ENCODE measurements at places on chromosomes 6 and 20. TPM values are rescaled to one million over a fixed set of nuclear protein-coding genes. Genes with fewer than 3 reads are reported as not detected.
A peak's percentile ranks its signal among the peaks of the same experiment; 100 is the strongest.

- no peaks in the 10 kb centered on the region for H3K36me3 ChIP-seq
- no peaks in the 10 kb centered on the region for H3K4me1 ChIP-seq
- no peak overlapping the region for H3K27ac ChIP-seq
- no peaks in the 10 kb centered on the region for H3K27me3 ChIP-seq
- DNase-seq: no peak
These were observed 57.7 kb downstream of the RSPO3 start for GRCh38 chr6:127176146-127176545.

Gene TRIM15
- not detected for polyA plus RNA-seq

DNA sequence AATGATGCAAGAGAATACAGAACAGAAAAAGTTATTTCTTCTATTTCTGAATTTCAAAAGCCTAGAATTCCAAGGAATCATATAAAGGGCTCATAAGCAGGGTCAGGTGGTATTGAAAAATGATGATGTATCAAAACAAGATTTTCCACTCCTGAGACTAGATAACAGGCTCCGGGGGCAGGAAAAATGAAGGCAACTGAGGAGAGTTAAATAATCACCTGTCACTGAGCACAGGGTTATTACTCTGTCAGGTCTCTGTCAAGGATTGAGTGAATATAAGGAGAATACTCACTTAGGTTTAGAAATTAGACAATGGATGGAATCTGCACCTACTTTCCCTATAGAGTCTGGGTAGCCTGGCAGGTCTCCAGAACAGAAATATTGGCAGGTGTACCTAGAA is 76.1 kb upstream of the KHDRBS2 start:
- H3K27ac ChIP-seq: no peak overlapping the region
- no peaks in the 10 kb centered on the region for H3K27me3 ChIP-seq
- no peak overlapping the region for H3K4me3 ChIP-seq
- H3K4me1 ChIP-seq: no peaks in the 10 kb centered on the region

- no peaks in the 10 kb centered on the region for H3K27me3 ChIP-seq
- H3K27ac ChIP-seq: no peak overlapping the region
- H3K4me1 ChIP-seq: no peaks in the 10 kb centered on the region
- DNase-seq: no peak
These were observed 390.9 kb upstream of the SASH1 start for GRCh38 chr6:147951726-147952125.

GRCh38 chr6:166382500-166382932 is 224 bp downstream of the MPC1 start:
- H3K4me3 ChIP-seq: peak overlapping the region; percentile 30
- no peaks in the 10 kb centered on the region for H3K36me3 ChIP-seq
- DNase-seq: no peak
- H3K27me3 ChIP-seq: no peaks in the 10 kb centered on the region
- peaks cover 11% of the 10 kb centered on the region for H3K4me1 ChIP-seq
